ENCODE measurements at places on chromosomes 12 and 14. TPM values are rescaled to one million over a fixed set of nuclear protein-coding genes. Genes with fewer than 3 reads are reported as not detected.

- DNase-seq, result no peak
Measured at GRCh38 chr12:50572287-50572686, 67.5 kb downstream of the DIP2B start.

CLEC1A gene
- not detected for total RNA-seq

- DNase-seq, result no peak
Measured at GRCh38 chr14:50363714-50364111, 33.0 kb downstream of the CDKL1 start.

DNA sequence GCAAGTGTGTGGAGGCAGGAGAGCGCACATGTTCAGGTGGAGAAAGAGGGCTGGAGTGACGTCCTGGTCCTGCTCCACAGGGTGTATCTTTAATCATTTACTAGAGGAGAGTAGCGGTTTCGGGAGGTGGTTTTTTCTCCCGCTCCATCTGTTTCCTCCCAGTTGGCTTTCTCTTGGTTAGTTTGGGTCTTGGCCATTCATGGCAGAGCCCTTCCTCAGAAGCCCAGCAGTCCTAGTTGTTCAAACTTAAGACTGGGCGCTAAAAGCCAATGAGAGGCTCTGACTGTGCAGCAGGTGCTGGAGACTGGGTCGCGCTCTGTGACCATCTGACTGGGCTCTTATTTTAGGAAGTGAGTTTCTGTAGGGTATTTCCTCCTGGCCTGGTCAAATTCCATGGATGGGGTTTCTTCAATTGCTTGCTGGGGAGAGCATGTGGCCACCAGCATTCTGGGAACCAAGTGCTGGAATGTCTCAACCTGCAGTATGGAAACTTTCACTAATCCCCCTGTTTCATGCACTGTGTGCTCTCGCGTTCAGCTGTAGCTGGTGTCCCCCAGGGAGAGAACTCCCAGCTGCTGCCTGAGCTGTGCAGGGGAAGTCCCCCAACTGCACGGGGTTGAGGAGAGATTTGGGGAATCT is 27.4 kb upstream of the TSPAN9 start:
- DNase-seq, result no peak

GRCh38 chr12:13116259-13116658 is 12.8 kb upstream of the GSG1 start:
- no peak for DNase-seq

PIP4P1 gene
- total RNA-seq, result 20.5 TPM

DNA sequence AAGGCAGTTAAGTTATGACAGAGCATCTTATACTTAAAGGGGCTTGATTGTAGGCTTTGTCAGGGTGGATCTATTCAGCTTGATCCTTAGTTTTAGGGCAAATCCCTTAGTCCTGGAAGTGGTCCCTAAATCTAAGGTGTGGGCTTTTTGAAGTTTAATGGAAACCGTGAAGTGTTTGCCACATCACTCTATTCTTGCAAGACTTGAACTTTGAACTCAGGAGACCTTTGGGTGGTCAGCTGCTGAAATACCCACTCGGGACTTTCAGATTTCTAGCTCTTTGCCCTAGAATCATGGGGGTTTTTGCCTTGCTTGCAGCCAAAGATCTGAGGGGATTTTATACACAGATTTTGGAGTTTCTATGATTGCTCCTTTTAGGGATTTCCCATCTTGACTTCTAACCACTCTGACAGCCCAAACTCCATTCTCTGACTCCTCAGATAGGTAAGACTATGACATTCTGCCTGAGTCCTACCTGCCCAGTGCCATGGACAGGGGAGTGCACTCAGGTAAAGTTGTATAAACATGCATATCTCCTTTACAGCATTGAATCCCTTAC is 39.9 kb downstream of the SNAPC1 start:
- no peak for DNase-seq

GRCh38 chr14:73263606-73264005 is 26.3 kb downstream of the PAPLN start:
- DNase-seq, result no peak

TESPA1 gene
- not detected for total RNA-seq

- no peak for DNase-seq
Measured at GRCh38 chr12:55320201-55320600, 6.1 kb downstream of the OR6C1 start.

FOXM1 gene
- 66.4 TPM for total RNA-seq

GRCh38 chr12:8894378-8894777 is 19.9 kb upstream of the PHC1 start:
- DNase-seq, result no peak
